ENCODE measurements at places on chromosomes 16 and 17.
A peak's percentile ranks its signal among the peaks of the same experiment; 100 is the strongest.

DNA sequence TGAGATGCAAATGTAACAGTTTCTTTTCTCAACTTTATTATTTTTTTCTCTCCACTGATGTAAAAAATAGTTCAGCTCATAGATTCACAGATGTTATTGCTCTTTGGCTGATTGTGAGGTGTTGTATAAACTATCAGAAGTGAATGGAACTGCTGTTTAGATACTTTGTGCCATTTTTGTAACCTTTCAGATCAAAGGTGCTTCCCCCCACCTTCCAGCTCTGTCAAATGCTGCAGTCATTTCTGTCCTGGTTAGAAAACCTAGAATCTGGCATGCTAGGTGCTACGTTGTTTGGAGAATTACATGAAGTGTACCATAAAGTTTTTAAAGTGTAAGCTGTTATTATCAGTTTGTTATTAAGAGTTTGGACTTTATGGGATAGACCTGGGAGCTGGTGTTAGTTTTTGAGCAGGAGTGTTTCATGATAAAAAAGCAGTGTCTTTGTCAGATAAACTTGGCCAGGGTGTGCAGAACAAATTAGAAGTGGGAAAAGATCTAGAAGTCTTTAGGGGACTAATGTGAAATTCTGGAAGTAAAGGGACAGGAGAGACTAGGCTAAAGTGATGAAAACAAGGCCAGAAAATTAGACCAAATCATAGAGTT is 1.8 kb upstream of the WIPI1 start:
- DNase-seq, result no peak

- no peak for DNase-seq
Measured at GRCh38 chr16:68910051-68910450, 66.7 kb downstream of the TANGO6 start.

DNA sequence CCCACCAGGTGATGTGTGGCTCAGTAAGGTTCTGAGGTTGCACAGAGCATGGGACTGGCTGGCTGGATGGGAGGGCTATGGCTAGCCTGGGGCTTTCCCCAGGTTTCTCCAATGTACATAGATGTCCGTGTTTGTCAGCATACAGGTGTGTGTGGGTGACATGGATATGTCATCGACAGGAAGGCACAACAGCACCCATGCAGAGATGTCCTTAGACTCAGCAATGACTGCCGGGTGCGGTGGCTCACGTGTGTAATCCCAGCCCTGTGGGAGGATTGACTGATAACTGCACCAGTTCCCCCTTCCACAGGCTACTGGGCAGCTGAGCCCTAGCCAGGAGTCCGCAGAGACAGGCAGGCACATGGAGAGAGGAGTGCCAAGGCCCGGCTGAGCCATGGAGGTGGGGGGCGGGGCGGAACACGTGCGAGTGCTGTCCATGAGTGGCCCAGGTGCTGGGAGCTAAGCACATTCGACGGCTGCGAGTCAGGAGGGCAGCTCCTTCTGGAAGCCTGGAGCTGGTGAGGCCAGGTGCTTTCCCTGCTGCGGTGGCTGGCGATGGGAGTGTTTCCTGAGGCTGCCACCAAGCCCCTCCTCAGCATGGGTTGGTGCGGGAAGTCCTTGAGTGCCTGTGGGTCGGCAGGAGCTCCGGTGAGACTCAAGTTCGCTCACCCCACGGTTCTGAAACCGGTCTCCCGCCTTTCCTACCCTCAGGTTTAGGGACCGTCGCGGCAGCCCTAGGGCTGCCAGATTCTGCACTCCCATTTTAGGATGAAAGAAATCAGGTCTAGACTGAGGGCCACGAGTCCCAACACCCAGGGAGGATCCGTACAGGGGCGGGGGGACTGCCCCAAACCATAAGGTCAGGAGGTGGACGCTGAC is 858 bp upstream of the ASPSCR1 start:
- DNase-seq, result no peak

GRCh38 chr17:65100316-65101140 is 36.6 kb upstream of the RGS9 start:
- DNase-seq, result peak; percentile 10

DNA sequence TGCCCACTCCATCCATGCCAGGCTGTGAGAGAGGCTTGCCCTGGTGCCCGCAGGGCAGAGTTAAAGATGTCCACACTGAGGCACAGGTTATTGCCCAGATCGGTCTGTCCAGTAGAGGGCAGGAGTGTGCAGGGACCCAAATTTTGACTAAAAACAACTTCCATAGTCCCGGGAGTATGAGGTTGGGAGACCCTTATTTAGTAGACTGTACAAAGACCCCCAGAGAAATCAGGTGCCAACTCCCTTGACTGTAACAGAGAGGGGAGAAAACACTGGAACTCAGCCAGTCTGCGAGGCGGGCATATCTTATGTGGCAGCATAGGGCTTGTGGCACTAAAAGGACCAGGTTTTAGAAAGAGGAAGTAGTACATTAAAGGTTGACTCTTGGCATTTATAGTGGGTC is 43.4 kb downstream of the HNF1B start:
- no peak for DNase-seq

GRCh38 chr16:26911436-26911835 is 155.3 kb upstream of the C16orf82 start:
- DNase-seq, result no peak

DNA sequence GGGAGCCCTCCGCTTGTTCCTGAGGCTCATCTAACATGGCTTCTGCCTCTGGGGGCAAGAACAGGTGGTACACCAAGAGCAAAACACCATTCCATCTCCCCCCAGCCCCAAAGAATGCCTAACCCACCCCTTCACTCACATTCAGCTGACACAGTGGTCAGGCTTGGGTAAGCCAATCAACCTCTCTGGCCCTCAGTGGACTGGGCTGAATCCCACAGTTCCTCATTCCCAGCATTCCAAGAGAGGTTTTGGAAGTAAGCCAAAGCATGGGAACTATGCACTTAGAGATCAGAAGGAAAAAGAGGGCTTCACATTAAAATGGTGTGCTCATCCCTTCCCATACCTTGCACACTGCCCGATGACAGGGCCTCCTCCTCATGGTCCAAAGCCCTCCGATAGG is 7.8 kb downstream of the PIGS start:
- no peak for DNase-seq

GRCh38 chr17:79993390-79994227 is 42.1 kb downstream of the TBC1D16 start:
- DNase-seq, result no peak

DNA sequence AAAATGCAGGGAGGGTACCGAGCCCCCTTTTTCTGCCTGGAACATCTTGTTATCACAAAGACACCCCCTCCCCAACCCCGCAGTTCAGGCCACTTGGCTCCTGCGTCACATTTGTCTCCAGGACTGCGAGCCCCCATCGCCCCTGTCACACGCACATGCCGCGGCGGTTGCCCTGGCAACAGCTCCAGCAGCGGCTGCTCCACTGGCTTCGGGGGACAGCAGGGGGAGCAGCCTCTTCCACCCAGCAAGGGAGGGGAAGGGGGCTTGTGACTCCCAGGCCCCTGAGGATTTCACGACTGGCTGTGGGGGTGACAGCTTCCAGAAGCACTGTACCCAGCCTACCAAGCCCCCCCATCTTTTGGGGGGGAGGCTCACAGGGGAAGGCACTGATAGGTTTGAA is 2.6 kb downstream of the BAIAP3 start:
- DNase-seq, result no peak

- no peak for DNase-seq
Measured at GRCh38 chr17:3583456-3583855, 25.8 kb downstream of the TRPV1 start.

DNA sequence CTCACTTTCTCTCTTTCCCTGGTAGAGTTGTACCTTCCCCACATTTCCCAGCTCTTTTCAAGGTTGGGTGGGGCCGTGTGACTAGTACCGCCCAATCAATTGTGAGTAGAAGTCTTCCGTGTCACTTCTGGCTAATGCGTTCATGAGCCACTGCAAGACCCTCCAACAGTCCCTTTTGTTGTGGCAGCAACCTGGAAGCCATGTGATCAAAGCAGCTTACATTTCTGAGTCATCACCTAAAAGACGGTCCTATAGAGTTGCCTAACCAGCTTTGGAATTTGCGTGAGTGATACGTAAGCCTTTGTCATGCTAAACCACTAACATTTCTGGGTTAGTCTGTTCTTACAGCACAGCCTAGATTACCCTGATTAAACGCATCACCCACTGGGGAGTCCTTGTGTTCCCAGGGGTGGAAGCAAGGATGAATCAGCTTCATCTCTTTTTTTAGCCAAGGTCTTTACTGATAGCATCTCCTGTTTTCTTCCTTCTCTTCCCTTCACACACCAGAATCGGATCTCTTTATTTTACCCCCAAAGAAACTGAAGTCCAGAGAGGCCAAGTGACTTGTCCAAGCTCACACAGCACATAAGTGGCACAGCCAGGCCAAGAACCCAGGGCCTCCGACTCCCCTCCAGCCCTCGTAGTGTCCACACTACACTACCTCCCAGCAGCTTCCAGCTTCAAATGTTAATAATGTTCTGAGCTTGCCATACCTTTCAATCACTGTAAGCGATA is 366.3 kb upstream of the XYLT1 start:
- DNase-seq, result no peak

Measured in thoracic aorta (tissue), 2 donors.